CD8-positive, alpha-beta memory T cell (primary cell): ENCODE measurements at places on chromosomes 3 and 15.

GRCh38 chr15:68184616-68185480 is 20.3 kb downstream of the CALML4 start:
- DNase-seq = no peak

DNA sequence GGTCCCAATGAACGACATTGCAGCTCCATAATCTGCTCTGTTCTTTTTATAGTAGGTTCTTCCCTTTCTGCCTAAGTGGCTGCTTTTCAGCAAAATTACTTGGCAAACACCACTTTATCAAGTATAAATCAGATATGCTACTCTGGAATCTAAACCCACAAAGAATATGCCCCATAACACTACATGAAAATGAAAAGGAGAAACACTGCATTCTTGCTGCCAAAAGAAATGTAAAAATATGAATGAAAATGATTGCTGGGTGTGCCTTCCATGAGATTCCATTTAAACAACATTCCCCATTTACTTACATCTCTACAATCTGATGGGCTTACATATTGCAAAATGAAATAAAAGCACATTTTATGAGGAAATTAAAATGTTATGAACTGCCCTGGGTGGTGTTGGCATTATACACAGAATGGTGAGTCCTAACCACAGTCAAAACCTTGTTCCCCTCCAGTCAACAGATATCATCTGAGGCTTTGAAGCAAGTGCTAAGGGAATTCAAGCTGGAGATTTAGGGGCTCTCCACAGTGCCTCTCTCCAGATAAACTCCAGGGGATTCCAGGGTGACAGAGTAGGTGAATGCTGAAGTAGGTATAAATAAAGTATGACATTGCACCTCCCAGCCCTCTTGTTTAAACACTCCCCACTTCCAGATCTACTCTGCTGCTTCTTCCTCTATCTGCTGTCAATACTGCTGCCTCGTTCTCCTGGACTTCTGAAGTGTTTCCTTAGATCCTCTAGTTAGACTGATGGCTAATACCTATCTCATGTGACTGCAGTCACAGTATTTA is 136.5 kb downstream of the RORA start:
- no peak for DNase-seq

DNA sequence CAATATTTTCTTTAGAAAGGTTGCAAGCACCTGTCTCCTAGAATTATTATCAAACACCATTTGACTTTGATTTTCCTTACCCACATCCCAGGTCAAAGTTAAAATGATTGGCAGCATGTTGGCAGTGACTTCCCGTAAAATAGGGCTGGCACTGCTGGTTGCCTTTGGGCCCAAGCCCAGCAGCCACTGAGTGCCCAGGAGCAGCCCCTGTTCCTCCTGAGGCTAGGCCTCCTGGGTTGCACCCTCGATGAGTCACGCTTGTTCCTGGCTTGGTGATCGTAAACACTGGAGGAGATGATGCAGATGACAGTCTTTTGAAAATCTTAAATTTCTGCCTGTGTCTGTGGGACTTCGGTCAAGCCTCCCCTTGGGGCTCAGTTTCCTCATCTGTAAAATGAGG is 290.0 kb downstream of the TLE3 start:
- no peak for DNase-seq

DNA sequence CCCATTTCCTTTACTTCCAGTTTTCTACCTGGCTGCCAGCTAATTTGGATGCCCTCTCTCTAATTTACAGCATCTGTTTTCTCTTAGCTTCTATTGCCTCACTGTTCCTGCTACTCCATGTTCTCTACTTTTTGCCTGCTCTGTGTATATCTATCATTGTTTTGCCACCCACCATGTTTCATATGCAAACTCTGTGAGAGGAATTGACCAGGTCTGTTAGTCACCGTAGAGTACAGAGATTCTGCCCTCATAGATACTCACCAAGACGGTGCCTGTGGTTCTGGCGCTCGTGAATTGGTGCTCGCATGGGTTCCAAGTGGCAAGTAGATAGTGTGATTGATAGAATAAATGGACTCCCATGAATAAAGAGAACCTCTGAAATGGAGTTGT is 288.8 kb downstream of the CNTN6 start:
- no peak for DNase-seq

- no peak for DNase-seq
Observed at GRCh38 chr3:10780243-10780642, 35.8 kb upstream of the SLC6A11 start.

- no peak for DNase-seq
Observed at GRCh38 chr15:71323584-71323983, 208.3 kb downstream of the THSD4 start.

GRCh38 chr15:64315216-64315615 is 40.8 kb downstream of the CSNK1G1 start:
- DNase-seq = no peak

GRCh38 chr3:43061101-43061895 is 44.6 kb downstream of the POMGNT2 start:
- DNase-seq = no peak

GRCh38 chr15:82140886-82141285 is 95.1 kb upstream of the MEX3B start:
- DNase-seq = no peak

- DNase-seq = no peak
Observed at GRCh38 chr3:144127700-144128099, 156.1 kb downstream of the DIPK2A start.

DNA sequence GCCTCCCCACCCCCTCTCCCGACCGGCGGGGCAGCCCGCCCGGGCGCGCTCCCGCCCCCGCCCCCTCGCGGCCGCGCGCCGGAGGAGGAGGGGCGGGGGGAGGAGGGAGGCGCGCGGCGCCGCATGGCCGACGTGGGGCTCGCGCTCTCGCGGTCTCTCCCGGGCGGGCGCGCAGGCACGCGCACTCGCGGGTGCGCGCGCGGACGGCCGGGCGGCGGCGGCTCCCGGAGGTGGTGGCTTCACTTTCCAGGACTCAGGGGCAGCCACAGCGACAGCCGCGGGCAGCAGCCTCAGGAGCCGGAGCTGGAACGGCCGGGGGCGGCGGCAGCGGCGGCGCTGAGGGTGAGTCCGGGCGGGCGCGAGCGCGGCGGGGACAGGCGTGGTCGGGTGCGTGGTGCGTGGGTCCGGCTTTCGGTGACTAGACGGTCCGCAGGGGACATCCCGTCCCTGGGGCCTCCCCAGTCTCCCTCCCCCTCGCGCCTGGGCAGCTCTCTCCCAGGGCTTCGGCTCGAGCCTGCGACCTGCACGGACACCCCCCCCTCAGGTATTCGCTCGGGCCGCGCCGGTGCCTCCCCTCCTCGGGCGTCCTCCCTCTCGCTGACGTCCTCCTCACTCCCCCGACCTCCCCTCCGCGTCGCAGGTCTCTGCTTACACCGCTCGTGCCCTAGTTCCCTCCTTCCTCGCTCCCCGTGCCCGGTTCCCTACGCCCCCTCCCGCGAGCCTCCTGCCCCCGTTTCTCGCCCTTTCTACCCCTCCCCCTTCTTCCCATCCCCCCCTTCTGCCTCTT is at the start of gene UBE2E2:
Gene UBE2E2, plus strand, starts transcription at position 407 of the 787 bp plus-strand sequence.
- DNase-seq = no peak

GRCh38 chr15:31528846-31529245 is 202.2 kb downstream of the KLF13 start:
- DNase-seq = no peak

DNA sequence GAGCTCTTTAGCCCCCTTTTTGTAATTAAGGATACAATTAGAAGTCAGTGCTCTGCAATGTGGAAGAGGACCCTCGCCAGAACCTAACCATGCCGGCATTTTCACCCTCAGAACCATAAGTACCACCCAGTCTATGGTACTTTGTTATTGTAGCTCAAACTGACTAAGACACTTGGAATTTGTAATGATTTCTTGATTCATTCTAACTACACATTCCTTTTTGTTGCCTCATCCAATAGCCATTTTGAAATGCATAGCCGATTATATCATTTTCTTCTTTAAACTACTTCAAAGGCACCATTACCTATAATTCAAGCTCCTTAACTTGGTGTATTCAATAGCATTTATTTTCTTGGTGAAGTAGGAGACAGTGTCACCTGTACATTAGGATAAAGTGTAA is 61.4 kb downstream of the GLB1 start:
- DNase-seq = no peak

DNA sequence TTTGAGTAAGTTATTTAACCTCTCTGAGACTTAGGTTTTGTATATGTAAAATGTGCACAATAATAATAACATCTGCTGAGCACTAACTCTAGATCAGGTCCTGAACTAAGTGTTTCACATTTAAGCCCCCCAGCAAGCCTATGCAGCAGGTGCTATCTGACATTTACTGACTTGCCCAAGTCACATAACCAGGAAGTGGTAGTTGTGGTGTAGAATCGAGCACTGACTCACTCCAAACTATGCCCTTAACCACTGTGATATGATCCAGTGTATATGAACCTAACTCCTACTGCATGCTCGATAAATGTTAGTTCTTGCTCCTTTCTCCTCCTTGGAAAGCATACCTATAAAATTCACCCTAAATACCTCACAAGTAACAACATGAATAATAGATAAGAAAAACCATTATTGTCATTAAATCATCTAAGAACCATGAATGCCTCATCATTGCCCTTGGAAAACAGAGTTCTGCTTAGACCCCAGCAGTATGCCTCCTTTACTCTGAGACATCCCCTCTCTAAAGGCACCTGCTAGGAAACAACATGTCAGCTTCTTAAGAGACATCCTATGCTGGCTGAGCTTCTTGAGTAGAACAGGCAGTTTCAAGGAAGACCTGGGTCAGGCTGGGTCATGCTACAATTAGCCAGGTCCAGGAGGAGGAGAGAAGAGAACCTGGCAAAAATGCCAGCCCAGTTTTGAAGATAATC is 3.0 kb upstream of the SHC4 start:
- DNase-seq = no peak

GRCh38 chr15:25785641-25786025 is 77.5 kb downstream of the ATP10A start:
- no peak for DNase-seq

DNA sequence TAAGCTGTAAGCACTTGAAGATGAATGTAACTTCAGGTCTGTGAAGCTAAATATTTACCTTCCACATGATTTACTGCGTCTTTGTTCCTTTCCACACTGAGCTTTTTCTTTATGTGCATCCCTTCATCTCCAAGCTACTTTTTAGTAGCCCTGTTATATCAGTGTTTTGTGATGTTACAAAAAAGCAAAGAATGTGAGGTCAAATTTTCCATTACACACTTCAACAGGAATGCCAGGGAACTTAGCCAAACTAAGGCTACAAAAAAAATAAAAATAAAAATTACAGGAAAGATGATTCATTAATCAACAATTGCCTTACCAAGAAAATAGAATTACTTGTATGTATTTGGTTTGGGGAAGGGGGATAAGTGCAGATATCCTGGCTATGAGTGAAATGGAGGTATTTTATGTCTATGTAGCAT is 73.0 kb downstream of the FILIP1L start:
- DNase-seq = no peak

- DNase-seq = no peak
Observed at GRCh38 chr15:69825941-69826818, 271.5 kb downstream of the TLE3 start.

DNA sequence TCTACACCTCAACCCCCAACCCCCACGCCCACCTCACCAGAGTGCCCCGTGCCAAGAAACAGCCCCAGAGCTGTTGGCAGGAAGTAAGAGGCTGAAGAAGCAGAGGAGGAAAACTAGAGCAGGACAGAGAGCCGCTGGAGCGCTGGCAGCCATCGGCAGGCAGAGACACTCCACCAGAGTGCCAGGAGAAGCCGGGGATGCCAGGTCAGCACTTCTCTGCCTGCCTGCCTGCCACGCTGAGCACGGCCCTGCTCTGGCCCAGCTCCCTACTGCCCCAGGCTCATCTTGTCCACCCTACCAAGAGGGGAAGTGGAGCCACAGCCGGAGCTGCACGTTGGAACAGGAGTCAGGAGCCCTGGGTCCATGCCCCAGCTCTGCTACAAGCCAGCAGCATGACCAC is 29.7 kb downstream of the CACNA2D2 start:
- peak; percentile 6 for DNase-seq

DNA sequence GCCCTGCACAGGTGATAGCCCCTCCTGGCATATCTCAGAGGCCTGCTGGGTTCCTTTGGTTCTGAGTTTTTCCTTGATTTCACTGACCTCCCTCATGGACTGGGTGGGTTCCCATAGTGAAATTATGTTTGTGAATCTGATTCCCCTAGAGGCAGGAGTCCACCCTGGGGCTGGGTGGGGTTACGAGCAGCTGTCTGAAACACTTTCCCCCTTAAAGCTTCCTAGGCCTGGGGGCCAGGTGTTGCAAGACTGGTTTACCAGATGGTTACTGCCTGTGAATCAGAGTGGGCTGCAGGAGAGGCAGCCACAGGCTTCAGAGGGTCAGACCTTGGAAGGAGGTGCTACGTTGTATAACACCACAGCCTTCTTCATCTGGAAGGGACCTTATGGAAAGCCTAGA is 34.3 kb downstream of the IL20RB start:
- DNase-seq = no peak

- no peak for DNase-seq
Observed at GRCh38 chr3:153285194-153285641, 123.2 kb downstream of the RAP2B start.

DNA sequence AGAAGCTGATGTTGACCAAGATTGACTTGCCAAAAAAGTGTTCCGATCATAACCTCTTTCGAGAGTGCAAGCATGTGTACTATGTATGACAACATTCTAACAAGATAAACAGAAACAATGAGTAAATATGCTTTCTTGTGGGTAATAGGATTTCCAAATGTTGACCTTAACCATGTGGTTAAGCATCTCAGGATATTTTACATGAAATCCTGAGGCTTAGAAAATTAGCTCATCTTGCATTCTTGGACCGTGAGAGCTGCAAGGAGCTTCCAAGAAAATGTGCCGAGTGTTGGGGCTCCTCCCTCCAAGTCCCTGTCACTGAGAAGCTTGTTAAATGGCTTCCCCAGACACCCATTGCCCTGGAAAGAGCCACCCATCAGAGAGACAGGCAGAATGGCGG is 50.1 kb downstream of the C3orf20 start:
- DNase-seq = no peak

DNA sequence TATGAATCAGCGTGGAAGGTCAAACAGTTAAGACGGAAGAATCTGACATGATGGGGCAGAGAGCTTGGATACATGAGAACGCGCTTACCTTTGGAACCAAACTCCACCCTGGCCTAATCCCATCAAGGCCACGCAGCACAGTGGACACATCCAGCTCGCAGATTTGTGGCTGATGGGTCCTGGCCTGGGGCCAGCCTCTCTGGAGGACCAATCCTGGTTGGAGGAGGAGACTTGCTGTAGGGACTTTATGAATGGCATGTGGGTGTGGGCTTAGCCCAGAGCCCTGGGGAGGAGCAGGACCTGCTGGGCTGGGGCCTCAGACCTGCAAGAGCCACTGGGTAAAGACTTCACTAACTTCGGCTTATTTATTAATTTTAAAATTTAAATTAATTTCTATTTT is 73.4 kb upstream of the ANKRD34C start:
- DNase-seq = no peak

DNA sequence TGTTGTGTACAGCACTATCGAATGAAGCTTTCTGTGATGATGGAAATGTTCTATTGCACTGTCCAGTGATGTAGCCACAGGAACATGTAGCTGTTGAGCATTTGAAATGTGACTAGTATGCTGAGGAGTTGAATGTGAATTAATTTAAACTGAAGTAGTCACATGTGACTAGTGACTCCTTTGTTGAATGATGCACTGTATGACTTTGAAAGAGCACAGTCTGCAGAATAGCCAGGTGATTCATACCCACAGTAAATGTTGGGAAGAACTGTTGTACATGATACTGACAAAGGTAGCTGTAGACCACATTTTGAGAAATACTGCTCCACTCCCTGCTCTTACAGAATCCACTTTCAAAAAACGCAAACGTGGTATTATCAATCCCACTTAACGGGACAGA is 34.0 kb upstream of the ACTL6A start:
- DNase-seq = no peak
